Activated CD8-positive, alpha-beta memory T cell treated with anti-CD3 and anti-CD28 coated beads for 1 hour (primary cell): ENCODE measurements at places on chromosomes 2 and 18.

DNA sequence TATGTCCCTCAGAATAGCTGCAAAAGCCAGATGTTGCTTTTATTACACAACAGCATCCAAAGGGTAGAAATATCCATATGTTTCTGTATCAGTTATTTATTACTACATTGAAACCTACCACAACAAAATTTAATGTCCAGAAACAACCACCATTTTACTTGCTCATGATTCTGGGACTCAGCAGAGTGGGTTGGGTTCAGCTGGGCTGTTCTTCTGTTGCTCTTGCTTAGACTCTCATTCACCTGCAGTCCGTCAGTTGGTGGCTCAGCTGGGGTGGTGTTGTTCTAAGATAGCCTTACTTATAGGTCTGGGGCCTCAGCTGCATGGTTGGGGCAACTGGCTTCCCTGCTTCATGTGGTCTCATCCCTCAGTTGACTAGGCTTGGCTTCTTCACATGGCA is 21.7 kb downstream of the AQP4 start:
- no peak for DNase-seq

DNA sequence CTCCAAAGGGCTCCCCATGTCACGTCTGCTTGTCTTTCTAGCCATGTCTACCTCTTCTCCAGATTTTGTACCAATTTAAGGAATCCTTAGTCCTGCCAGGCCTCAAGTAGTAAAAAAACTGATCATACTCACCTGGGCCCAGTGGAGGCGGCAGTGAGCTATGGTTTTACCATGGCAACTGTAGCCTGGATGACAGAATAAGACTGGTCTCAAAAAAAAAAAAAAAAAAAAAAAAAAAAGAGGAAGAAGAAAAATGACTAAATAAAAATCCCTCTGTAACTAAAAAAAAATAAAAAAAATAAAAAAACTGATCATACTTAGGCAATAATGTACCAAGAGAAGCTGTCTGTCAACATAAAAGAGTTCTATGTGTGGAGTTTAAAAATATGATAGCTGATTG is 221.6 kb downstream of the NR4A2 start:
- no peak for DNase-seq

DNA sequence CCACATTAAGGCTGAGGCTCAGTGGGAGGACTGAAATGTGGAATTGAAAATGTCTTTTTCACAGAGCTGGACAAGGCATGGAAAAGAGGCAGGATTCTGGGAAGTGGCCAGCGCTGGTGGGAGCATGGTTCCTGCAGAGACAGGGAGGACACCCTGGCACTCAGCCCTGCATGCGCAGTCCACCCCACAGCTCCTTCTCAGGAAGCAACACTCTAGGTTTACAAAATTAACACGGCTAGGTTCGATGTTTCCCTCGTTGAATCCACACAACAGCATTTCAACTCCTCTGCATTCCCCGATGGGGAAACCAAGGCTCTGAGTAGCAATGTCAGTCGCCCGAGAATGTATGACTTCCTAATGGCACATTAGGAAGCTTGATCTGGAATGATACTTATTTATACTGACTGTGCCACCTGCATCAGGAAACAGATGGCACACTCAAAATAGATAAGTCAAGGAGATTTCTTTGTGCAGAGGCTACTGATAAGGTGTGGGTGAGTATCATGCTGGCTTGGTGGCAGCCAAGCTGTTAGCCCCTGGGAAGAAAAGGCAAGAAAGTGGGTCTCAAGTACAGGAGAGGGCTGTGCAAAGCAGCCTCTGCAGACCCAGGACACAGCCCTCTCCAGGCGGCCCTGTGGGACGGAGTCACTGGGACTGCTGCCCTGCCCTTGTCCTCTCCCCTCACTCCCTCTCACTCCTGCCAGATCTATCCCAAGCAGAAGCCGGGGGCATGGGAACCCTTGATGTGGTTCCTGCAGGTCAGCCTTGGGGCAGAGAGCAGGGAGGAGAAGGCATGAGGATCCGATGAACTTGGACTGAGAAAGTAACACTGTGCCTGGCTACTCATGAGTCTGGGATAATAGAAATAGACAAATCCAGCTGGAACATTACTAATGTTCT is 158.4 kb upstream of the FHL2 start:
- DNase-seq, result no peak

- DNase-seq, result no peak
These were observed 789.6 kb upstream of the SLC8A1 start for GRCh38 chr2:41241325-41242000.

- DNase-seq, result no peak
These were observed at the start of gene HOXD1 for GRCh38 chr2:176187899-176188773. Gene HOXD1 (plus strand): TSS chr2:176188668. CDS start chr2:176188802, 134 bp downstream.

GRCh38 chr18:34650121-34650545 is 60.0 kb upstream of the DTNA start:
- no peak for DNase-seq

DNA sequence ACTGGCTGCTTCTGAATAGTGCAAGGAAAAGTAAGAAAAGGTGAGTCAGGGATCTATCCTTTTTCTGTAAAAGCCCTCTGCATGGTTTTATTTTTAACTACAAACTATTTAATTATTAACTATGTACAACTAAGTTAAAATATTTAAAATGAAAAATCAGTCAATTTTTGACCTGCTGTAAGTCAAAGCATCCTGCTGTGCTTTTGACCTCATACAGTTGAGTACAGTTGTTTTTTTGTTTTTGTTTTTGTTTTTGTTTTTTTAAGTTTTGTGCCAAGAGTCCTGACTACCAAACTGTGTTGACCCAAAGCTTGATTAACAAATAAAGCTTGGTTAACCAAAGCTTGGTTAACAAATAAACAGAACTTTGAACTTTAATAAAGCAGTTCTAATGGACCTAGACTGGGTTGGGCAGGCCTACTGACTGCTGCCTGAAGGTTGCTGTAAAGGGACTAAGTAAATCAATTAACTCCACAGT is at the start of gene ACMSD:
ACMSD (plus strand) TSS at position 474 of the 478 bp plus-strand sequence. CDS start 67 bp downstream, outside the sequence.
- no peak for DNase-seq

GRCh38 chr2:65775839-65776238 is 343.4 kb upstream of the SPRED2 start:
- DNase-seq, result no peak

DNA sequence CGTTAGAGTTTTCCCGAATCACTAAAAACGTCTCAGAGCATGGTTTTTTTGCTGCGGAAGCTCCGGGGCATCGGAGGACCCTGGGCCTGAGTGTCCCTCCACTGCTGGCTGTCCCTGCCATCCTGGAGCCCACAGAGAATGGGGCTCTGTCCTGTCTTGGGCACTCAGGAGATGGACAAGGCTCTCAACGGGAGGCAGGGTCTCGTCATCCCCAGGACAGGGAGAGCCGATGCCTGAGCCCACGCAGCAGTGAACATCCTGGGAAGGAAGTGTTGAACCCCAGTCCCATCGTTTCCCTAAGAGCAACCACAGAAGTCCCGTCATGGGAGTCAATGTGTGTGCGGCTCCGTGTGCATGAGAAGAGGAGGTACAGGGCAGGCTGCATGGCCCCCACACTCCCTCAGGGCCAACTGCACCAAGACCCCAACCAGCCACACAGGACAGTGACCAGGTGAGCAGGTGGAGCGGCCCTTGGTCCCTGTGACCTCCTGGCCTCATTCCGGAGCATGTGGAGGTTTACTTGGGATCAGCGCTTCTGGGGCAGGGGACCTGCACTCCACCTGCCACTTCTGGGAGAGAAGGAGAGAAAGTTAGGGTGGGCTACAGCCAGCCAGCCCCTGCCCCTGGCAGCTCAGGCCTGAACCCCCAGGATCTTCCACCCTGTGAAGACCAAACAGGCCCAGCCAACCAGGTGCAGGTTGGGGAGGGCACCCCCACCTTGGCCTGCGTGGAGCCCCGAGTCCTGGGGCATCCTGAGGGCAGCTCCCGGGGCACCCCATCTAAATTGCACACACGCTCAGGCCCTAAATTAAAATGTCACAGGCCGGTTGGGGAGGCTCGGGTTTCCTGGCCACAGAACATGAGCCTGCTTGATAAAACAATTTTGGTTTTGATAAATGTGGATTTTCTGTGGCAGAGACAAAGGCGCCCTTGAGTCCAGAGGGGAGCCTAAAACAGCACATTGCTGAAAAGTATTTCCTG is 3.1 kb upstream of the SNED1 start:
- DNase-seq, result no peak

DNA sequence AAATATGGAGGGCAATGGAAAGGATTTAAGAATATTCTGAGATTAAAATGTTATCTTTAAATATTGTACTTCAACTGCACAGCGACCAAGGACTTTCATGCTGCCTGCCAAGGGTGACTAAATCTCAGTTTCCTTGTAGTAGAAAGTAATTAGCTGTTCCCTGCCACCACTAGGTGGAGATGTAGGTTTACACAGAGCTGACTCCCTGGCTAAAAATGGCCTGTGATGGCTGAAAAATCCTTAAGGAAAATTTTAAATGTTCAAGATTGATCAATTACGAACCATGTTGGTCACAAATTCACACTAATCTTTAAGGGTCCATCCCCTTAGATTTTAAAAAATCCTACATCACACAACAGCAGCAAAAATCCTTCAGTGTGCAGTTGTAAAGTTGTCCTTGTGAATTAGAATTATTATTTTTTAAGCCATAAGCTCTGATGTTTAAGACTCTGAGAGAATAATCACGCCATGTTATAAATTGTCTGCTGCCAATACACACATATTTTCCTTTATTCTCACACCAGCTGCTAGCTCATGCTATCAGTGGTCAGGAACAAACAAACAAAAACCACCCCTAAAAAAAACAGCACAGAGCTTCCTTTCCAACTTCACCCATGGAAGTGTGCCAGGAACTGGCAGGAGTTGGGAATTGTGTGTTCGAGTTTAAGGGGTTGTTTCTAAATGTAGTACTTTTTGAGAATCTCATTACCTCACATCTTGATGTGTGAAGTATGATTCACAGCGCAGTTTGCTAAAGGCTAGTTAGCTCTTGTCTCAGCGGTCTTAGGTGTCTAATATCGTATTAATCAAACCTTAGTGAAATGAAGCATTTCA is 399.8 kb downstream of the TMEM182 start:
- no peak for DNase-seq

DNA sequence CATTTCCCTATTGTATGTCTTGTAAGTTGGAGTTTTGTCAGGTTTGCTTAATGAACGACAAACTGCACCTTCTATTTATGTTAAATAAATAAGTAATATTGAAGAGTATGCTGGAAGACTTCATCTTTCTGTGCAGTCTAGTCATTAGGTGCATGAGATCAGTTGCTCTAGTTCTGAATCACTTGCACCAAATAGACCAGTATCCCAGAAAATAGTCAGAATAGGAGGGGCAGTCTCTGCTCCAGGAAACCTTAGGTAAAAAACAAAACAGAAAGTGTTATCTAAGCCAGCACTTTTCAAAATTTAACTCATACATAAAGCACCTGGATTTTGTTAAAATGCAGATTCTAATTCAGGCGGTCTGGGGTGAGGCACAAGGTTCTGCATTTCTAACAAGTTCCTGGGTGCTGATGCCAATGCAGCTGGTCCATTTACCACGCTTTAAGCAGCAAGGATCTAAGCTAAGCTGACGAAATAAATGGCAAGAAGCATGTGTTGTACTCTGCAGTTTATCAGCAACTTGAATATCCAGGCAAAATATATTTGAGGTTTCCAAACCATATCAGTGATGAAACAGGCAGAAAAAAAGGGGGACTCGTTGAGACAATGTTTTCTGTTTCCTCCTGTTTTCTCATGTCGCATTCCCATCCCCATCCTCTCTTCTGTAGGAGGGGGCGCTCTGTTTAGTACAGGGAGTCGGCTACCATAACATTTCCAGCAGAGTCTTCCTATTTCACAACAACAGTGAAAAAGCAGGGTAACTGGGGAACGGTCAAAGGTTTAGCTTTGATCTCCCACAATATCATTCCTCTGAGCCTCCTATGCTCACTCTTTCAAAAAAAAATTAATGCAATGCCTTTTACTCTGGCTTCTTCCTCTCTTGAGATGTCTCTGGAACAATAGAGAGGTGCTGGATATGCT is 106.4 kb downstream of the MBD2 start:
- no peak for DNase-seq

DNA sequence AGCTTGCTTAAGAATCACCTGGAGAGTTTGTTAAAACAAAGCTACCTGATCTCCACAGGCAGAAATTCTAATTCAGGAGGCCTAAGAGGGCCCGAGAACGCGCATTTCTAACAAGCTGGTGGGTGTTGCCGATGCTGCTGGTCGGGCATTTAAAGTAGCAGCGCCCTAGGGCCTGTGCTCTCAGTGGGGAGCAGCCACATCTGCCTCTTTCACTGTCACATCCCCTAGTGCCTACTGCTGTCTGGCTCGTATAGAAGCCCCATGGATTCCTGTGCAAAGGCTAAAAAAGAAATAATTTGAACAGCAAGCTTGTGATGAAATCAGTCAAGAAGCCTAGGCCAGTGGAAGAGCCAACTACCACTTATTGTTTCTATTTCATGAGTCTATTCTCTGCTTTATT is 126.7 kb upstream of the SMIM21 start:
- no peak for DNase-seq

GRCh38 chr2:43165378-43166069 is 60.9 kb downstream of the ZFP36L2 start:
- no peak for DNase-seq

GRCh38 chr2:112880696-112881095 is 30.3 kb upstream of the IL37 start:
- DNase-seq, result no peak

DNA sequence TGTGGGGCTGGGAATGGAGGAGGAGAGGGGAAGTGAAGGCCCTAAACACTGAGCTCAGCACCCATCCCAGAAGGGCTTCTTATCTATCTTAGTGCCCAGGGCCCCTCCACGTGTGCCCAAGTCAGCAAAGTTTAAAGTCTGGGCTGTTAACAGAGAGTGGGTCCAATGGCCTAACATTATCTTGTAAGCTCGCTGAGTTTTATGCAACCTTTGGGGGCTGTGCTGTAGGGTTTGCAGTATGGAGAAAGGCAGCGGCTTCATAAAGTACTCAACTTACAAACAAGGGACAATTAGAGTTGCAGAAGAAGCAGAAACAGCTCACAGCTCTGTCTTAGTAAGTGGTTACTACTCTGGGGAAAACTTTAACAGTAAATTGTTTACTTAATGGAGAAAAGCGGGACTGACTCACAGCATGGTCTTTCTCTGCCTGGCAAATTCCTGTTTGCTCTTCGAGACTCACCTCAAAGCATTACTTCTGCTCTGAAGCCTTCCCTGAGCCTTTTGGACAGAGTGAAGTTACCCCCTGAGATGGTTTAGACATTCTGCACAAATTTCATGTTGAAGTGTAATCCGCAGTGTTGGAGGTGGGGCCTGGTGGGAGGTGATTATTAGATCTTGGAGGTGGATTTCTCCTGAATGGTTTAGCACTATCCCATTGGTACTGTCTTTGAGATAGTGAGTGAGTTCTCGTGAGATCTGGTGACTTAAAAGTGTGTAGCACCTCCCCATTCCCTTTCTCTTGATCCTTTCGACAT is 9.0 kb downstream of the ENOSF1 start:
- no peak for DNase-seq

DNA sequence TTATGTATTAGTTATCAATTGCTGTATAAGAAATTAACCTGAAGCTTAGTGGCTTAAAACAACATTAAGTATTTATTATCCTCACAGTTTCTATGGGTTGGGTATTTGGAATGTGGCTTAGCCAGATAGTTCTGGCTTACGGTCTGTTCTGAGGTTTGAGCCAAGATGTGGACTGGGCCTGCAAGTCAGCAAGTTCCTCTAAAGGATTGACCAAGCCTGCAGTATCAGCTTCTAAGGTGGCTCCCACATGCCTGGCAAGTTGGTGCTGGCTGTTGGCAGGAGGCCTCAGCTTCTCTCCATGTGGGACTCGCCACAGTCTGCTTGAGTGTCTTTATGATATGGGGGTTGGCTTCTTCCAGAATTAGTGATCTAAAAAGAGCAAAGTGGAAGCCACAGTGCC is 45.0 kb upstream of the TCF4 start:
- DNase-seq, result no peak

- DNase-seq, result no peak
These were observed 206.5 kb downstream of the SETBP1 start for GRCh38 chr18:44887227-44887631.
